Kasumi-1 (cell line): ENCODE measurements at places on chromosomes 5 and 9.

DNA sequence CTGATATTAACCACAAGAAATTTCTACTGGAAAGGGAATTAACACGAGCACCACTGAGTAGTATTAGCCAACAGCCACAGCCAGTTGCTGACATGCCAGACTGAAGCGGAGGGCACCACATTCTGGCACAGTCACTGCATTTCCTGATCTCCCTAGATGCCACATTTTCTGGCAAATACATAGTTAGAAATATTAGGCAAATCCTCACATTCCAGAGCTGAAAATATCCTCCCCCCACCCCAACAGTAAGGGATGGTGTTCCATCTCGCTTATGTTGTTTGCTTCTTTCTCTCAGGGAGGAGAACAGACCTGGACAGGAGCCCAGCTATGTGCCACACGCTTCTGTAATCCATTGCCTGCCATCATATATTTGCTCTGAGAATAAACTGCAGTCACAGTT is 32.8 kb upstream of the MCTP1 start:
- no peak for DNase-seq

DNA sequence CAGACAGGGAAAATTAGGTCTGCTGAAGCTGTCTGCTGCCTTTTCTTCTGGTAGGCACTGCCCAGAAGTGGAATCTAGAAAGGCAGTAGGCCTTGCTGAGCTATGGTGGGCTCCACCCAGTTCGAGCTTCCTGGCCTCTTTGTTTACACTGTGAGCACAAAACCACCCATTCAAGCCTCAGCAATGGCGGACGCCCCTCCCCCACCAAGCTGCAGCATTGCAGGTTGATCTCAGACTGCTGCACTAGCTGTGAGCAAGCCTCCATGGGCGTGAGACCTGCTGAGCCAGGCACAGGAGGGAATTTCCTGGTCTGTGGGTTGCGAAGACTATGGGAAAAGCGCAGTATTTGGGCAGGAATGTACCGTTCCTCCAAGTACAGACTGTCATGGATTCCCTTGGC is 18.5 kb downstream of the AGTPBP1 start:
- no peak for DNase-seq

- DNase-seq = no peak
These were observed 261.1 kb upstream of the IRX4 start for GRCh38 chr5:2143646-2144353.

GRCh38 chr5:72951671-72952468 is 4.0 kb upstream of the FCHO2 start:
- DNase-seq = peak; percentile 12

GRCh38 chr5:39079147-39079546 is 4.9 kb upstream of the RICTOR start:
- no peak for DNase-seq

GRCh38 chr5:139147483-139148087 is 50.6 kb downstream of the SIL1 start:
- no peak for DNase-seq

DNA sequence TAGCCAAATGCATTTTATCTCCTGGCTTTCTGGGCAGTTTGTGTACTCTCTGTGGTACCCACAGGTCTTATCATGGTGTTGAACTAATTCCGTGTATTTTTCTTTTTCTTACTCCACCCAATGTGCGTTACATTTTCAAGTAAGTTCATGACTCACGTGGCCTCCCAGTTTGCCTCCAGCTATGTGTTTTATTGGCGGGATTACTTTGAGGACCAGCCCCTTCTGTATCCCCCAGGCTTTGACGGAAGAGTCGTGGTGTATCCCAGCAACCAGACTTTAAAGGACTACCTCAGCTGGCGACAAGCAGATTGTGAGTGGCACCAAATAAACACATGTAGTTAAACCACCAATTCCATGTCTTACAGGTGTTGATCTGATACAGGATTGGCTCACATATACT is 3.2 kb downstream of the THG1L start:
- no peak for DNase-seq

- no peak for DNase-seq
These were observed 25.6 kb downstream of the FBXL17 start for GRCh38 chr5:108356286-108356685.

- no peak for DNase-seq
These were observed 452.2 kb downstream of the KDM4C start for GRCh38 chr9:7209990-7210389.

- no peak for DNase-seq
These were observed 48.2 kb upstream of the TLR4 start for GRCh38 chr9:117656002-117656401.

- peak; percentile 27 for DNase-seq
These were observed 30.2 kb downstream of the C5orf15 start for GRCh38 chr5:133938039-133938821.

GRCh38 chr5:58187432-58188261 is 272.2 kb downstream of the PLK2 start:
- no peak for DNase-seq

- DNase-seq = no peak
These were observed 1585.6 kb downstream of the EFNA5 start for GRCh38 chr5:106085136-106085535.

GRCh38 chr5:93993161-93993560 is 251.8 kb upstream of the POU5F2 start:
- DNase-seq = no peak

DNA sequence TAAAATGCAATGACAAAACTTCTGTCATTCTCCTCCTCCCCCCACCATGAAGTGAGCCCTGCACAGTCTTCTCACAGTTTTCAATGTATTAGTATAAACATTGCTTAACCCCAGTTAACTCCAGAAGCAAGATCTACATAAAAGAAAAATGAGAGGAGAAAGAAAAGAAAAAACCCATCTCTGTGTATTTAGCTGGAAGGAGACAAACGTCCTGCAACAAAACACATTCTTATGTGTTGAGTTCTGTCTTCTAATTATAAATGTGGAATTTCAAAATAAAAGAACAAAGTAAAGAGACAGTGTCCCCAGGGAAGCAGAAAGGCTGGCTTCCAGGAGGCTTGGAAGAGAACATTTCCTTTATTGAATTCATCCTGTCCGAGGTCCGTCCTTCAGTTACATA is 491.9 kb upstream of the TUSC1 start:
- no peak for DNase-seq

DNA sequence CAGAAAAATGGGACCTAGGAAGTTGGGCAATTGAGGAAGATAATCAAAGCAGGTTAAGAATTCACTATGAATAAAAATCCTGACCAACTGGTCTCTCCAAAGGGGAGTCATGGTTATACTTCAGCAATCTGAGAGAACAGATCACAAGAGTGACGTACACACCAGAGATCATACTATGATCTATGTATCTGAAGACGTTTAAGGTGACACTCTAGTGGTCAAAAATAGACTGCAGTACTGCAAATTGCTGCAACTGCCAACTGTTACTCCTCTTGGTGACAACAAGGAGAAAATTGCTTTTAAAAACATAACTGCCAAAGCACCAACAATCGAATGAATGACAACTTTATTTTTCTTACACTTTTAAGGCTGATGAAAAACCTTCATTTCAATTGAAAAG is 4.9 kb downstream of the AK6 start:
- DNase-seq = peak; percentile 73

GRCh38 chr9:76458903-76459693 is at the start of gene GCNT1:
Gene GCNT1, plus strand, starts transcription at chr9:76459182. Its CDS starts 43,200 bp downstream, at chr9:76502382.
- DNase-seq = peak; percentile 81

- DNase-seq = no peak
These were observed 17.1 kb downstream of the SHB start for GRCh38 chr9:38051780-38052546.

- no peak for DNase-seq
These were observed 120.6 kb upstream of the CCDC112 start for GRCh38 chr5:115417076-115417475.
